ENCODE measurements at places on chromosomes 1 and 21.

DNA sequence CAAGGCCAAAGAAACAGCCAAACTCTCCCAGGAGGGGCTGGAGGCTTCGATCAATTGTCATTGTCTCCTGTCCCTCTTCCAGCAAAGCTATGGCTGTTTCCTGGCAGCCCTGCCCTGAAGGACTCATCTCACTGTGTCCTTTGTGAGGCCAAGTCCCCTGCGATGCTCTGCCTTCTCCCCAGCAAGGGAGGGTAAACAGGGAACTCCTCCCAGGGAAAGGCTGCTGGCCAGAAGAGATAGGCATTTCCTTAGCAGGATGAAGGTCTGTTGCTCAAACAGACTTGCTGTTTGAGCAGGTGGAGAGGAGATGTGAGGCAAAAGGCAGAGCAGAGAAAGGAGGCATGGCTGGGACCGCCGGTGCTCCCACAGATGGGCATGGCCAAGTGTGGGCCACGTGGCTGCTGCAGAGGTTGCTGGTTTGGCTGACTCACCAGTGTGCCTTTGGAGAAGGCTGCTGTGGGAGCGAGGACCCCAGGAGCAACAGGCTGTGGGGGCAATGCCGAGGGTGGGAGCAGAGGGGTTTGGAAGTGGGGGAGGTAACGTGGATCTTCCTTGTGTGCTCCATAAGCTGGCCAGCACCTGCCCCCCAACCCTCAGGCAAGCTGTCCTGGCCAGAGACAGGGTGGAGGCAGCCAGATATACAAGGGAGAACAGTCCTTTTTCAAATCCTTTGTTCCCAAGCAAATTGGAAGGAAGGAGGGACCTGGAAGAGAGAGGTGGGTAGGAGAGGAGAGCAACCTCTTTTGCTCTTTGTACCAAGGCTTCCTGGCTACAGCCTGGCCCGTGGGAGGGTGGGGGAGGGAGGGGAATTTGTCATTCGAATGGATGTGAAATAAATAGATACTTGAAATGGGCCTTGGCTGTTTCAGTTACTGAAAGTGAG lies 449.8 kb downstream of the SIPA1L2 start:
- no peak for DNase-seq

DNA sequence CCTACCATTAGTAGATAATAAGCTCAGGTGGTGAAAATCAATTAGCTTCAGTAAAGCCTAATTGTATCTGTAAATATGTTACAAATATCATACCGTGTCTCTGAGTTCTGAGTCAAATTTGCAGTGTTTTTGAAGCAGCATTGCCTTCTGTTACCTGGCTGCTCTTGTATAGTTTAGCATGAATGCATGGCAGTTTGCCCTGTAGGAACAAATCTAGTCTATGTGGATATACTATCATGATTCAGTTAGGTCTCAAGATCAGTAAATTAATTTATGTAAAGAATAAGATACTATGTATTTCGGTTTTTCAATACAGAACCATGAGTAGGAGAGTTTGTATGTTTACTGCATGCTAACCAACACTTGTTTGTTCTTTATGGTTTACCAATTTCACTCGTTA lies 240.6 kb upstream of the C1orf105 start:
- DNase-seq: no peak

- no peak for DNase-seq
Measured at GRCh38 chr1:52641307-52641706, 8.3 kb downstream of the SHISAL2A start.

GRCh38 chr1:44327679-44328491 lies 27.2 kb downstream of the ERI3 start:
- no peak for DNase-seq

- DNase-seq: no peak
Measured at GRCh38 chr1:47751996-47752451, 245.2 kb downstream of the TRABD2B start.

DNA sequence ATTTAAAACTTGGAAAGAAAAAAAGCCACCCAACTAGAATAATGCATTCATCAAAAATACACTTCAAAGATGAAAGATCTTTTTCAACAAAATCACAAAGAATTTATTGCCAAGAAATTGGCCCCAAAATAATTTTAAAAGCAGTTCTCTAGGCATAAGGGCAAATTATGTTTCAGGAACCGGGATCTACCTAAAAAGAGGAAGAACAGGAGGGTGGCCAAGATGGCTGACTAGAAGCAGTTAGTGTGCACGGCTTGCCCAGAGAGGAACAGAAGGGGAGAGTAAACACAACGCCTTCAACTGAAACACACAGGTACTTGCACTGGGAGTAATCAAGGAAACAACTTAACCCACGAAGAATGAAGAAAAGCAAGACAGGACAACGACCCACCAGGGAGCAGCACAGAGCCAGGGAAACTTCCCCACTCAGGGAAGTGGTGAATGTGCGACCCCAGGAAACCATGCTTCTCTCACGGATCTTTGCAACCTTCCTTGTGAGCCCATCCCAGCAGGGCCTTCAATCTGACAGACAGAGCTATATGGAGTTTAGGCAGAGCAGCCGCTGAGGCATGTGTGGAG lies 46.1 kb downstream of the ACKR1 start:
- no peak for DNase-seq

- DNase-seq: no peak
Measured at GRCh38 chr21:36478207-36478701, 1.7 kb downstream of the CLDN14 start.

DNA sequence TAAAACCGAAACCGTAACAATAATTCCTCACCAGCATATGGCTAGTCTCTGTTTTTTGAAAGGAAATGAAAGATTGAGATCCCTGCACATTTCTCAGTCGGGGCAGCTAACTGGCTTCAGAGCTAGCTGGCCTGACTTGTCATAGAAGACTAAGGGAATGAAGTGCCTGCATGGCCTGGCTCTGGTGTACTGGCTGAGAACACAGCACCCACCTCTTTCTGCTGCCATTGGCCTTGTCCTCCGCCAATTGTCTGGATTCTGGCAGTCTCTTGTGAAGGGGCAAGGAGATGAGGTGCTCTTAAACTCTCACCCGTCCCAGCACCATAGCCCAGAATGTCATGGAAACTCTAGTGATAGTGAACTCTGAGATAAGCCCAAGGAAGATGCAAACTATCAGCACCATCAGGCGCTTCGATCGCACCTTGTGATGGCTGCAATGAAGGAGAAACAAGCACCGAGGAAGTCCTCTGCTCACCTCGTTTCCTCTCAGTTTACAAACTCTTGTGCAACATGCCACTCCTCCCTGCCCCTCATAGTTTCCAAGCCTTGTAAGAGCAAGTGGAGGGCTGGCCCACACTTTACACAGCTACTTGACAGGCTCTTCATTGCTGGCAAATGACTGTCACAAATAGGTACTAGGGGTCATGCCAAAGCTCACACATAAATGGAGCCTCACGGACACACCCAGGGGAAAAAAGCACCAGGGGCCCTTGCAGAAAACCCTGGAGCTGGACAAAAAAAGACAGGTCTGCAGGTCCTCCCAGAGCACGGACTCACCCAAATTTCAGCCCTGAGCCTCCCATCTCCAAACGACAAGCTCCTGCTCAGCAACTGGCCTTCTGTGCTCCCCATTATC lies 16.4 kb downstream of the INPP5B start:
- DNase-seq: peak; percentile 40

- no peak for DNase-seq
Measured at GRCh38 chr21:23593582-23593981, 2013.7 kb downstream of the MRPL39 start.

GRCh38 chr1:147201276-147201675 lies 23.9 kb downstream of the FMO5 start:
- DNase-seq: no peak

- no peak for DNase-seq
Measured at GRCh38 chr1:64320922-64321614, 117.6 kb downstream of the UBE2U start.

DNA sequence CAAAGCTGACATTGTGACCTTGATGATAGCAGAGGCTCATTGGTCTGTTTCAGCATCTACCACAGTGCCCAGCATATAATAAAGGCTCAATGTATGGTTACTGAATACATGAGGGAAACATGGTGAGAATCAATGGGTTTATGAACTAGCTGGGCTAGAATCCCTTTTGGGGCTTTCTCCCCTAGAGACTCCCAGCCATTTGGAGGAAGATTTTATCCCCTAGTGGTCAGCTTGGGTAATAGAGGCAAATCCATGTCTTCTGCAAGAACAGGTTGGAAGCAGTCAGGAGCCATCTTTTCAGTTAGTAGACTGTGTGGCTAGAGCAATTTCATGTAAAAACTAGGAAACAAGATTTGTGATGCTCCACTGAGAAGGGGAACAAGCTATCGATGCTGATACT lies 15.8 kb upstream of the REG4 start:
- DNase-seq: no peak

DNA sequence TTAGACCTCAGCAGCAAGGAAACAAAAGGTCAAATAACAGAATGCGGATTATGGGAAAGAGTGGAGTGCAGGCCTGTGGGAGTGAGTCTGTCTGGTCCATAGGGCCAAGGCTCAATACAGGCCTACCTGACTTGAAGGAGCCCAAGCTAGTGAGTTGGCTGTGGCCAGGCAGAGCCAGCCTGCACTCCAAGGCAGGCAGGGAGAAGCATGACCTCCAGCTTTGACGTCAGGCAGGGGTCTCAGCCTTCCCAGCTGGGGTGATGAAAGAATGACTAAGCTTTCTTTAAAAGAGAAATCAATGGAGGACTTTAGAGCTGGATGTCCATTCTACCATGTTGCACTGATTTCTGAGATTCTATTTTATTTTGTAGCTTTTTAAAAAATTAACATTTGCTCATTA lies 62.8 kb downstream of the RHOU start:
- no peak for DNase-seq

- no peak for DNase-seq
Measured at GRCh38 chr1:30192969-30193630, 530.3 kb downstream of the MATN1 start.
